CD4-positive, alpha-beta T cell treated with Interleukin-4 for 1 hour (primary cell): ENCODE measurements at places on chromosomes 5 and 9.

DNA sequence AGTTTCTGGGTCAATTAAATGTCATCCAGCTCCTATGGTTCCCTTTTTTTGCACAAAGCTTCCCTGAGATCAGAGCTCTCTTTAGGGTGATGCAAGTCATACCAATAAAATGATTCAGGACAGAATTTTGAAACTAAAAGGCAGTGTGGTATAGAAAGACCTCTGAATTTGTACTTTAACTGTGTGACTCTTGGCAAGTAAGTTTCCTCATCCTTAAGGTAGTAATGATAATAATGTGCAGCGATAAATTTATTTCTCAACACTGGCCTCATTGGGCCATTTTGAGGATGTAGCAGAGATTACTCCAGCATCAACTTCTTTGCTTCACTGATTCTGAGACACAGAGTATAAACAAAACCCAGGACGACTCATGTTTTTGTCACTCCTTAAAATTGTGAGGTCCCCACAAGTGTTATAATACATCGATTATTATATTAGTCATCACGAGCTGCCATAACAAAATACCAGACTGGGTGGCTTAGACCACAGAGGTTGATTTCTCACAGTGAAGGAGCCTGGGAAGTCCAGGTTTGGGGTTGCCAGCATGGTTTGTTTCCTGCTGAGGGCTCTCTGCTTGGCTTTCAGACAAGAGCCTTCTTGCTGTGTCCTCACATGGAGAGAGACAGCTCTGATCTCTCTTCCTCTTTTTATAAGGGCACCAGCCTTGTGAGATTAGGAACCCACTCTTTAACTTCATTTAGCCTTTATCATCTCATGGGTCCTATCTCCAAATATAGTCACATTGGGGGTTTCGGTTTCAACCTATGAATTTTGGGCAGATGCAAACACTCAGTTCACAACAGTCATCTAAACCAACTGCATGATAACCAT is 293.0 kb downstream of the ZNF608 start:
- no peak for DNase-seq

- DNase-seq: no peak
These were observed 97.7 kb upstream of the LRRTM2 start for GRCh38 chr5:138972836-138973235.

GRCh38 chr5:36701085-36701698 is 94.8 kb downstream of the SLC1A3 start:
- no peak for DNase-seq

DNA sequence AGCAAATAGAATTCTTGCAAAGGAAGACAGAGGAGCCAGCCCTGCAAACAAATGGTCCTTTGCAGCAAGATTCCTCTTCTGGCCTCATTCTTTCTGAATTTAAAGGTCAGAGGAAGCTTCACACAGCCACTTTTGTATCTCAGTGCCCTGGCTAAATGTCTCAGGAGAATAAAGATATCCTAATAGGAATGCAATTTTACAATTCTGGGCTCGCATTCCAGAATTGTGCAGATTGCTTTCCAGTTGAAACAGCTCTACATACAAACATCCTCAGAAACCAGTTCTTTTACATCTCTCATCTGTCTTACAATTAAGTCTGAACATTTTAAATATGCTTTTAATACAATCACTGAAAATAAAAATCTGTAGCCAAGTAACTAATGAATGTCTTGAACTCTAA is 14.6 kb upstream of the ACOT12 start:
- DNase-seq: no peak

- no peak for DNase-seq
These were observed 133.4 kb downstream of the PALM2AKAP2 start for GRCh38 chr9:109913461-109913810.

- DNase-seq: no peak
These were observed 422 bp upstream of the TRIM32 start for GRCh38 chr9:116686693-116687073.

GRCh38 chr9:97372580-97372979 is 39.3 kb upstream of the TDRD7 start:
- DNase-seq: no peak

DNA sequence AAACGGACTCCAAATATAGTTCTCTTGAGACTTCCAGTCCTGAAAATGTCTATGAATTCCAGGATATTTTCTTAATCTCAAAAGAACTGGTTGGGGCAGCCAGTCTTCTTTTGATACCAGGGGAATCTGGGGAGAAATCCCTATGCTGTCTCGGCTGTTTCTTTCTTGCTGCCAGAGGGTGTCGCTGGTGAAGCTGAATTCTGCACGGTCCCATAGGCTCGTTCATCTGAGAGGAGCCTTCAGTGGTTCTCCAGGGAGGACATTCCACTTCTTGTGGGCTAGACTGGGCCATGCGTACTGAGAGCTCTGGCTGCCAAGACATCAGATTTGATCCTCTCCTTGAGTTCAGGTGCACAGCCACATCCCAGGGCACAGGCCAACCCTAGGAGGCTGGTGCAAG is 155.0 kb upstream of the CLINT1 start:
- no peak for DNase-seq

- DNase-seq: no peak
These were observed 152.8 kb downstream of the SPOCK1 start for GRCh38 chr5:137346281-137346680.

DNA sequence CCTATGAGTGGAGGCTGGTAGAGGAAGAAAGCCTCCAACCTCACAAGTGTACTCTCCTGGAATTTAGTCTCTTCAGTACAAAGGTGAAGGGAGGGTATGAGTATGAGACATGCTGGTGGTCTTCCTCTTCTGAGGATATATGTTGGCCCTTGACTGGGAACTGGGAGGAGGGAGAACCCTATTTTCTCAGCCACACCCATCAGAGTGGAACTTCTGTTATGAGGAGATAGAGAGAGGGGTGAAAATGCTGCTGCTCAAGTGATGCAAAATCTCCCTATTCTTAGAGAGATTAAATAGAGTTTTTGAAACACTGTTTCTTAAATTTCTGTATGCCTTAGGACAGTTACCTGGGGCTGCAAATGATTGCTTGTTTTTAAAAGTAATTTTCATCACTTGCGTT is 203.4 kb upstream of the PRR16 start:
- DNase-seq: no peak

DNA sequence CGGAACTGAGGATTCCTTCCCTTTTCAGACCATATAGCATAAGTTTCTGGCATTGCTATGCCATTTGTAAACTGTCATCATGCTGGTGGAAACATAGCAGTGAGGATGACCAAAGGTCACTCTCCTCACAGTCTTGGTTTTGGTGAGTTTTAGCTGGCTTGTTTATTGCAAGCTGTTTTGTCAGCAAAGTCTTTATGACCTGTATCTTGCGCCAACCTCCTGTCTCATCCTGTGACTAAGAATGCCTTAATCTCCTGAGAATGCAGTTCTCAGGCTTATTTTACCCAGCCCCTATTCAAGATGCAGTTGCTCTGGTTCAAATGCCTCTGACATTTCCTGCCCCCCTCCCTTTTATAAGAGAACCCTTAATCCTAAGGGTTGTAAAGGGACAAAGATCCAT is 26.7 kb upstream of the GRIA1 start:
- DNase-seq: no peak

GRCh38 chr5:30850866-30851265 is 342.6 kb upstream of the CDH6 start:
- DNase-seq: no peak

- DNase-seq: no peak
These were observed 56.8 kb downstream of the HMGCS1 start for GRCh38 chr5:43256261-43256966.

DNA sequence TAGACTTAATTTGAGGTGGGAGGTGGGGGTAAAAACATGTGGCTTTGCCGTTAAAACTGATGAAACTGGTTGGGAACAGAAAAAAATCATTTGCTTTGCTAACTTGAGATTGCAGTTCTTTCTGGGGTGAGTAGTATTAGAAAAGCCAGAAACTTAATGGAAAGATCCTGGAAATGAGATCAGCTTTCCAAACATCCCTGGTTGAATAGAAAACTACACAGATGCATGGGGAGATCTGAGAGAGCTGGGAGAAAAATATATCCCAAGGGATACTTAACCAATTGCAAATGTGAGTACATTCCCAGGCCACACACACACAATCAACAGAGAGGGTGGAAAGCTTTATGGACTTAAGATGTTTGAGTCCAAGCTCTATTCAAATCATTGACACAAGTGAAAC is 222.3 kb downstream of the YTHDC2 start:
- DNase-seq: no peak

GRCh38 chr5:55276771-55277170 is 30.7 kb downstream of the DHX29 start:
- no peak for DNase-seq

DNA sequence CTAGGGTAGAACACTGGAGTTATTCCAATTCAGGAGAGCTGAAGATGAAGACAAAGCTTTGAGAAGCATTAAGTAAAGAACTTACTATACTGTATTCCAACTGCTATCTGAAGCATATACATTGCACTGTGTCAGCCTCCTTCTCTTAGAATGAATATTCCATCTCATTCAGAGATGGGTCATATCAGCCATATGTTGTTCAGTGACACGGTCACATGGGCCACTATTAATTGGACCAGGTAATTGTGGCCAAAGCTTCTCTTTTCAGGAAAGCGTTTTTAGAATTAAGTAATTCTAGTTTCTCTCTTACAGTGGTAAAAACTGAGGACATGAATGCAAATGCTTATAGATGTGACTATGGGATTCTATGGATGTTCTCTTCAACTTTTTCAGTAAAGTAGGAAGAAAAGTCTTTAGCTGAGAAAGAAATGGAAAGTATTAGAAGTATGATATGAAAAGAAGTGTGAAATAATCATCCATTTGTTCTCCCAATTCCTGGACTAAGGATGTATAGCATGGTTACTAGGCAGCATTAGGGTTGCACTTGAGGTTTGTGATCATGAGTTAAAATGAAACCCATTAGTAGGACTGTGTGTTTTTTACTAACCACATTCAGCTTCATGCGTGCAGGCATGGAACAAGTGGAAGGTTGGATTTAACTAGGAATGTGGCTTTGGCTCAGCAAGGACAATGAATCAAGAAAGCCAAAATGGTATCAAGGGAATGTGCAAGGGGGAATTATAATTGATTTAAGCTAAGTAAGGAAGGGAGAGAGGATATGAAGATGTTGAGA is 40.9 kb downstream of the CETN3 start:
- no peak for DNase-seq

- no peak for DNase-seq
These were observed 27.3 kb downstream of the CLTA start for GRCh38 chr9:36218011-36218410.

DNA sequence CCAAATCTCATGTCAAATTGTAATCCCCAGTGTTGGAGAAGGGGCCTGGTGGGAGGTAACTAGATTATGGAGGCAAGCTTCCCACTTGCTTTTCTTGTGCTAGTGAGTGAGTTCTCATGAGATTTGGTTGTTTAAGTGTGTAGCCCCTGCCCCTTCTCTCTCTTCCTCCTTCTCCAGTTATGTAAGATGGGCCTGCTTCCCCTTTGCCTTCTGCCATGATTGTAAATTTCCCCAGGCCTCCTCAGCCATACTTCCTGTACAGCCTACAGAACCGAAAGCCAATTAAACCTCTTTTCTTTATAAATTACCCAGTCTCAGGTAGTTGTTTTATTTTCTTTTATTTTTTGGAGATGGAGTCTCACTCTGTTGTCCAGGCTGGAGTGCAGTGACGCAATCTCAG is 18.2 kb upstream of the TXNDC8 start:
- no peak for DNase-seq

DNA sequence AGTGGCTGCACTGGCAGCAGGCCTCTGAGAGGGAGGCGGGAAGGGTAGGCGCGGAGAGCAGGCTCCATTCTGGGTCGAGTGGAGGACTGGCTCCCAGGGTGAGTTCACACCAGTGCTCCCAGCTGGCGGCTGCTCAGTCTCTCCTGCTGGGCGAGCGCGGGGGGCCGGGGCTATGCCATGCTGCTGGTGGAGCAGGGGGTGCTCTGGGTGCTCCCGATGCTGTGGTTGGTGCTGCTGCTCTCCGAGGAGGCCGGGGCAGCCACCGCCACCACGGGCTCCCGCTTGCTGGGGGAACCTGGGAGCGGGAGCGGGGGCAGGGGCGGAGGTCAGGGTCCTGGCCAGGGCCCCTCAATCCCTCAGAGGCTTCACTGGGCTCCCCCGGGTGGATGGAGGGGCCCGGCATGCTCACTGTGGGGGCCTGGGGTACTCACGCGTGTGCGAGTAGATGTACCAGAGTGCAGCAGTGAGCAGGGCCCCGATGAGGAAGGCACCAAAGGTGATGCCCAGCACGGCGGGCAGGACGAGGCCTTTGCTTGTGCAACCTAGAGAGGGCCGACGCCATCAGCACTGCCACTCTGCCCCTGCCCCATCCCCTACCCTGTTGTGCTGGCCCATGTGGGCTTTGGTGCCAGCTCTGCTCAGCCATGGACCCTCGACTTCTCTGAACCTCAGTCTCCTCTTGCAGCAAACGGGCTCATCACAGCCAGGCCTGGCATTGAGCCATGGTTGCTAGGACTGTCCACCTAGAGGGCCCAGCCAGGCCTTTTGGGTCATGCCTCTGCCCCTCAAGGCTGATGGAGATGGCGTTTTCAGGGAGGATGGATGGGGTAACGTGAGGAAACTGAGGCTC is 13.1 kb downstream of the FPGS start:
- no peak for DNase-seq

DNA sequence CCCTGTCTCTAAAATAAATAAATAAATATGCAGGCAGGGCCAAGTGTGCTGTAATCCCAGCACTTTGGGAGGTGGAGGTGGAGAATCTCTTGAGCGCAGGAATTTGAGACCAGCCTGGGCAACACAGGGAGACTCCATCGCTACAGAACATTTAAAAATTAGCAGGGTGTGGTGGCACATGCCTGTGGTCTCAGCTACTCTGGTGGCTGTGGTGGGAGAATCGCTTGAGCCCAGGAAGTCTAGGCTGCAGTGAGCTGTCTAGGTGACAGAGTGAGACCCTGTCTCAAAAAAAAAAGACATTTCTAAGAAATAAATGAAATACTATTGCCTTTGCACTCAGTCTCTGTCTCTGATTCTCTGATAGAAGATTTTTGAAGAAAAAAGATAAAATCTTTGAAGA is 1.2 kb upstream of the PCDHGA10 start:
- DNase-seq: no peak

GRCh38 chr5:97131139-97131710 is 11.2 kb downstream of the LIX1 start:
- DNase-seq: no peak

DNA sequence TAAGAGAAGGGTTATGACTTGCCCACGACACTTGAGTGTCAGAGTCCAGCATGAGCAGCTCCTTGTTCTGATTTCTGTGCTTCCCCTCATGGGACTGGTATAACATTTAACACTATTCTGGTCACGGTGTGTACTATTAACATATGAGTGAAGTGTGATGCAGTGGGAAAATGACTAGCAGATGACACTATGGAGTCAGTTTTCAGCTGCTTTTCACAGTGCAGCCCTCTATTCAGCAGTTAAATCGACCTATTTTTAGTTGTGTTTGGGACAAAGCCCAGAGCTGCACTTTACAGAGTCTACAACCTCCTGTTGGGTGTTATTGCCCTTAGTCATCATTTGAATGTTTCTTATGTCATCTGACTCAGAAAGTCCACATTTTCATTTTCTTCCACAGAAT is 59.1 kb downstream of the CHSY3 start:
- DNase-seq: no peak

DNA sequence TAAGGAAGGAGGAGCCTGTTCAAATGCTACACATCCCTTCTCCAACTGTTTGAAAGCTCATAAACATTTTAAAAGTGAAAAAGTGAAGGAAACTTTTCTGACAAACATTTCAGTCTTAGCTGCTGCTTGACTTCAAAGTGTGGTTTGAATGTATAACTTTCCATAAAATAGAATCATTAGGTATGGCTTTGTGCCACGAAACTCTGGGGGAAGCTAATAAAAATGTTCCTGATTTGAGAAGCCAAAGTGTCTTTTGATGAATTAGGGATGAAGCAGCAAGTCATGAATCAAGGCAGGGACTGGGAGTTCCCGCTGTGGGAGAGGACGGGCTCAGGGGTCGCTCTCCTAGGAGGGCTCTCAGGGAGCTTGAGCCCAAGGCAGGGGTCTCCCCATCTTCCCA is 15.3 kb downstream of the MVB12B start:
- DNase-seq: no peak
